Mesendoderm (in vitro differentiated cells): ENCODE measurements at places on chromosomes 13 and 19.

DNA sequence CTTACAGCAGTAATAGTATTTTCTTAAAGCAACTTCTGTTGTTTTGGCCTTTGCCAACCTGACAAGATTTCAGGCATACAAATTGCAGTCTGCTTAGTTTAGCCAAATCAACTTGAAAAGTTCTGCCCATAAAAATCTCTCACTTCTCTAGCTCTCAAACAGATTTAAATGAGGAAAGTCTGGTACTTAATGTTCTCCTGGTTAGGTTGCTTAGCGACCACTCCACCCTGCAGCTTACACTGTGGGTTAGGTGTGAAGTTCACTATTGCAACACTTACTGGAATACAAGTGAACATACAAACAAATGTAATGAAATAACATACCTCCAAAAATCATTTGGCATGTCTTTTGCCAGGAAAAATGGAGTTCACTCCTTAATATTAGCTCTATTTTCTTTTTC is 178.7 kb upstream of the PCDH9 start:
- H3K4me1 ChIP-seq: no peaks in the 10 kb centered on the region
- H3K27me3 ChIP-seq: no peaks in the 10 kb centered on the region
- no peak overlapping the region for H3K27ac ChIP-seq

DNA sequence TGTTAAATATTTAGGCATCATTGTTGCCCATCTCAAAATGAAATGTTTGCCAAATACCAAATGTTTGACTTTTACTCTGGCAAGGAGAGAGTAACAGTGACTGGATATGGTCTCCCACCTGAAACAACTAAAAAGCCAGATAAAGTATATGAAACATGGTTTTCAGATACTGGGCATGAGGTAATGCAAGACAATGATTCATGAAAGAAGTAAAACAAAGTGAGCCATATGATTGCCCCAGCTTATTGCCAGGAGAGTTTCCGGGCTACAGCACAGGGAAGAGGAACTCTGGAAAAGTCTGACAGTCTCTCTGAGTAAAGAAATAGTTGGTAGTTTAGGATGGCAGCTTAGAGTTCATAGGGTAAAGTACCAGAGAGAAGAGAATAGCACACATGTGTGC is 354.6 kb downstream of the DNAJC15 start:
- H3K36me3 ChIP-seq: no peaks in the 10 kb centered on the region
- H3K4me1 ChIP-seq: no peaks in the 10 kb centered on the region
- no peak overlapping the region for H3K27ac ChIP-seq
- H3K27me3 ChIP-seq: no peaks in the 10 kb centered on the region
- DNase-seq: no peak
- H3K4me3 ChIP-seq: no peak overlapping the region

GRCh38 chr19:28578786-28579505 is 634.0 kb downstream of the UQCRFS1 start:
- H3K36me3 ChIP-seq: no peaks in the 10 kb centered on the region
- peaks cover 7% of the 10 kb centered on the region for H3K4me1 ChIP-seq
- peak; percentile 35 for DNase-seq
- H3K27me3 ChIP-seq: no peaks in the 10 kb centered on the region

DNA sequence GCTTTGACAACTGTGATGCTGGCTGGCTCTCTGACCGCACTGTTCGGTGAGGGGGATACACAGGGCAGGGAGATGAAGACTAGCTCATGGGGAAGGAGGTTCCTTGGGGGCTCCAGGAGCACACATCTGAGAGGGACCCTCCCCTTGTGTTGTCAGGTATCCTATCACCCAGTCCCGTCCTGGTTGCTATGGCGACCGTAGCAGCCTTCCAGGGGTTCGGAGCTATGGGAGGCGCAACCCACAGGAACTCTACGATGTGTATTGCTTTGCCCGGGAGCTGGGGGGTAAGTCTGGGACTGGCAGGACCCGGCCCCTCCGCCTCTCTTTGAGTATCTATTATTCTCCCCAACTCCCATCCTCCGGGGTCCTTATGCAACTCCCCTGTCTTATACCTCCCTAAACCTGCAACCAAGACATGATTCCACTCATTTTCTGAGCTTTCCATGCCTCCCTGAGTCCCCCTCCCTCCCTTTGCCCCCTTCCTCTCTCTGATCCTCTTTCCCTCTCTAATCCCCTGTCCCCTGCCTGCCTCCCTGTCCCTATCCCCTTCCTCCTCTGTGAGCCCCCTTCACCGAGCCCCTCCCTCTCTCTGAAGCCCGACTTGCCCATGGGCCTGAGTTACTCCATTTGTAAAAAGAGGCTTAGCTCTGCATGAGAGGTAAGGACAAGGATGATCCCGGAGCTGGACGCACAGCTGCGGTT is 12.5 kb downstream of the NCAN start:
- H3K27me3 ChIP-seq: peaks cover 2% of the 10 kb centered on the region
- H3K27ac ChIP-seq: no peak overlapping the region
- no peak for DNase-seq
- no peaks in the 10 kb centered on the region for H3K36me3 ChIP-seq

- DNase-seq: peak; percentile 51
- no peak overlapping the region for H3K4me3 ChIP-seq
- H3K36me3 ChIP-seq: no peaks in the 10 kb centered on the region
- no peak overlapping the region for H3K27ac ChIP-seq
- no peaks in the 10 kb centered on the region for H3K4me1 ChIP-seq
- H3K27me3 ChIP-seq: no peaks in the 10 kb centered on the region
These were observed 19.3 kb upstream of the SDHAF1 start for GRCh38 chr19:35975608-35976214.

DNA sequence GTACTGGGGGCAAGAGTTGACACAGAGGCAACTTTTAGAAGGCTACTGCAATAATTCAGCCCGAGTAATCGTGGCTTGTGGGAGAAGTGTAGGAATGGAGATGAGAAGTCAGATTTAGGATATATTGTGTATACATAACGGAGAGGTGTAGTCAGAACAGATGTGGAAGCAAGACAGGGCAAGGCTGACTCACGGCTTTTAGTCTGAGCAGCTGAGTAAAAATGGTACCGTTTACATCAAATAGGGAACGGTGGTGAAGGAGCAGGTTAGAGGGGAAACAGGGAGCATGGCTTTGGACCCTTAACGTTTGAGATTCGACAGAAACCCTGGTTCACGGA is 796 bp upstream of the LSM14A start:
- peak overlapping the region; percentile 77 for H3K4me3 ChIP-seq
- no peaks in the 10 kb centered on the region for H3K4me1 ChIP-seq
- H3K36me3 ChIP-seq: no peaks in the 10 kb centered on the region

DNA sequence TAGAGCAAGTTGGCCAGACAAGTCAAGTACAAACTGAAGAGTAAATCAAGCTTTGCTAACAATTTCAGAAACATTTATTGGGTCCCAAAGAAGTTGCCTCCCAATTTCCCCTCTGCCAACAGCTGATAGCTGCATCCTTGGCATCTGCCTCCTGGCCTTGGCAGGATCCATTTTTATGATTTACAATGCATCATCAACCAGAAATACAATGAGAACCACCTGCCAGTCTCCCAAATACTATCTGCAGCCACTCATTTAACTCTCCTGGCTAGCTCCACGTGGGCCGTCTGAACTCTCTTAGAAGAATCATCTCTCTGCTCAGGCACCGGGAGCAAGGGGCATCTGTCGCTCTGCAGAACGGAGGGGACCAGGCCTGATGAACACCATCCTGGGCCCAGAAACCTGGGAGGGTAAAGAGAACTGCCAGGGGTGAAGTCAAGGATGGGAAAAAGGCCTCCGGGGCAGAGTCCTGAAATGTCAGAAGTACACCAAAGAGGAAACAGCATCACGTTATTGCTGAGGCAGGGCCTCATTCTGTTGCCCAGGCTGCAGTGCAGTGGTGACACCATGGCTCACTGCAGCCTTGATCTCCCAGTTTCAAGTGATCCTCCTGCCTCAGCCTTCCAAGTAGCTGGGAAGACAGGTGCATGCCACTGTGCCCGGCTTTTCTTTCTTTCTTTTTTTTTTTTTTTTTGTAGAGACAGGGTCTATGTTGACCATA is 2.6 kb downstream of the LONP1 start:
- peaks cover 4% of the 10 kb centered on the region for H3K36me3 ChIP-seq
- H3K4me1 ChIP-seq: no peaks in the 10 kb centered on the region
- H3K4me3 ChIP-seq: no peak overlapping the region
- DNase-seq: no peak
- no peaks in the 10 kb centered on the region for H3K27me3 ChIP-seq

GRCh38 chr13:111657013-111657412 is 336.6 kb downstream of the TEX29 start:
- no peaks in the 10 kb centered on the region for H3K27me3 ChIP-seq
- H3K27ac ChIP-seq: no peak overlapping the region
- no peaks in the 10 kb centered on the region for H3K4me1 ChIP-seq
- no peak for DNase-seq

DNA sequence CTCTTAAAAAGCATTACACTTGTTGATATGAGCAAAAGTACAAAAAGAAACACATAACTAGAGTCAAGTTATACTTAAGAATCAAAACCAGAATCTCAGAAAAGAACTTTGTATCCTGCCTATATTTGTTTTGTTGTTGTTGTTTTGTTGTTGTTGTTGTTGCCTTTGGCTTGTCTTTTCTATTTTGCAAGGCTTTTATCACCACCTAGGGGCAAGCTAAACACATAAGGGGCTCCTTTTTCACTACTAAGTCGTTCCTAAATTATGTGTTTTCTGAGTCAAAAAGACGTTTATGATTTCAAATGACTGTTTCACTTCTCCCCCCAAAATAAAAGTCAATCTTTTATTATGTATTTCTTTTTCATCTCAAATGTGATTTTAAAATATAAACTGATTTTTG is 250.2 kb downstream of the RBM26 start:
- H3K4me1 ChIP-seq: no peaks in the 10 kb centered on the region
- no peak overlapping the region for H3K27ac ChIP-seq
- H3K4me3 ChIP-seq: no peak overlapping the region
- H3K36me3 ChIP-seq: no peaks in the 10 kb centered on the region

GRCh38 chr19:55466241-55466614 is 1.7 kb upstream of the C19orf85 start:
- H3K27ac ChIP-seq: no peak overlapping the region
- H3K27me3 ChIP-seq: no peaks in the 10 kb centered on the region
- no peaks in the 10 kb centered on the region for H3K4me1 ChIP-seq
- H3K4me3 ChIP-seq: no peak overlapping the region

GRCh38 chr13:100883453-100883852 is 208.9 kb upstream of the TMTC4 start:
- H3K4me1 ChIP-seq: no peaks in the 10 kb centered on the region
- H3K36me3 ChIP-seq: no peaks in the 10 kb centered on the region
- no peak for DNase-seq
- no peak overlapping the region for H3K27ac ChIP-seq
